B cell (primary cell): ENCODE measurements at places on chromosomes 2 and 18. TPM values are rescaled to one million over a fixed set of nuclear protein-coding genes. Genes with fewer than 3 reads are reported as not detected.

DNA sequence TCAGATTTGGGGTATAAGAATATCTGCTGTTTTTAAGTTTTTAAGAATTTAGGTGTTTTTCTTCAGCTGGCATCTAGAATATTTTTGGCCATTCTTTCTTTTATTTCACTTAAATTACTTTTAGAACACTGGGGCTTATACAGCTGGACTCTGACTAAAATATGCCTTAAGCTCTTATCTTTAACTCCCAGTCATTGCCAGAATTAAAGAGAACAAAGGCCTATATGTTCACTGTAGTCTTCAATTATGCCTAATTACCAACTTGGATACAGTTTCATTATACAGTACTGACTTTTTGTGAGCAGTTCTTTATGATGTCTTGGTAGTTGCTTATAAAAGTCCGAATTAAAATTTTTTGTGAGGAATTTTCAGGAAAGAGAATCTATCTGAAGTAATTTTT is 192.8 kb downstream of the ZNF407 start:
- DNase-seq, result no peak

Gene GPR35
- polyA plus RNA-seq, result 9.6 and 14.0 TPM in 2 replicates

GRCh38 chr18:27261769-27262549 is 76.9 kb upstream of the CHST9 start:
- no peak for DNase-seq

Gene EDAR
- polyA plus RNA-seq, result 0.03 and 0.23 TPM in 2 replicates

GRCh38 chr18:73549236-73549635 is 598.4 kb downstream of the FBXO15 start:
- no peak for DNase-seq

- DNase-seq, result peak; percentile 57
These were observed 494 bp downstream of the ANKZF1 start for GRCh38 chr2:219230059-219230540.

Gene NGEF
- not detected in 2 replicates for polyA plus RNA-seq

- no peak for DNase-seq
These were observed 24.1 kb upstream of the OTOS start for GRCh38 chr2:240164586-240164985.

- no peak for DNase-seq
These were observed 94.1 kb downstream of the HS1BP3 start for GRCh38 chr2:20556756-20557155.

Gene CCDC102B
- polyA plus RNA-seq, result 3.2 and 4.0 TPM in 2 replicates
